ENCODE measurements at places on chromosomes 11 and 22. TPM values are rescaled to one million over a fixed set of nuclear protein-coding genes. Genes with fewer than 3 reads are reported as not detected.
A peak's percentile ranks its signal among the peaks of the same experiment; 100 is the strongest.

The MGAT3 gene
- 1.2 TPM for total RNA-seq

- no peak for DNase-seq
Measured at GRCh38 chr11:36558571-36559413, 9.0 kb upstream of the RAG1 start.

The DAGLA gene
- total RNA-seq, result 0.20 TPM

DNA sequence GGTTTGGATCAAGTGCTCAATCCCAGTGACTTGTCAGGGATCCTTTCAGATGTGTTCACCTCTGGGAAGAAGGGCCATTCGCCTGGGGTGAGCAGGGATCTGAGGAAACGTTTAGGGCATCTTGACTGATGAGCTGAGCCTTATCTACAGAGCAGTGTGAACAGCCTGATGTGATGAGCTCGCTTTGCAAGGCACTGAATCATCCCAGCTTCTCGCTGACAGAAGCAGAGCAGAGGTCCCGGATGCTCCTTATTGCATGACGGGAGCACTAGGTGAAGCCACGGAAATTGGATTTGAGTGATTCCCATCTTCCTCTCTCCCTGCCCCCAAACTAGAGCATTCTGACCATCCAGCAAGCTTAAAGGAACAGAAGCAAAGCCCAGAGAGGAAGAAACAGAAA, 46.5 kb downstream of the SEZ6L start:
- DNase-seq, result no peak

The AGBL2 gene
- 3.2 TPM for total RNA-seq

- no peak for DNase-seq
Measured at GRCh38 chr22:48796310-48797015, 1031.2 kb downstream of the BRD1 start.

The DEPDC7 gene
- total RNA-seq, result 0.26 TPM

DNA sequence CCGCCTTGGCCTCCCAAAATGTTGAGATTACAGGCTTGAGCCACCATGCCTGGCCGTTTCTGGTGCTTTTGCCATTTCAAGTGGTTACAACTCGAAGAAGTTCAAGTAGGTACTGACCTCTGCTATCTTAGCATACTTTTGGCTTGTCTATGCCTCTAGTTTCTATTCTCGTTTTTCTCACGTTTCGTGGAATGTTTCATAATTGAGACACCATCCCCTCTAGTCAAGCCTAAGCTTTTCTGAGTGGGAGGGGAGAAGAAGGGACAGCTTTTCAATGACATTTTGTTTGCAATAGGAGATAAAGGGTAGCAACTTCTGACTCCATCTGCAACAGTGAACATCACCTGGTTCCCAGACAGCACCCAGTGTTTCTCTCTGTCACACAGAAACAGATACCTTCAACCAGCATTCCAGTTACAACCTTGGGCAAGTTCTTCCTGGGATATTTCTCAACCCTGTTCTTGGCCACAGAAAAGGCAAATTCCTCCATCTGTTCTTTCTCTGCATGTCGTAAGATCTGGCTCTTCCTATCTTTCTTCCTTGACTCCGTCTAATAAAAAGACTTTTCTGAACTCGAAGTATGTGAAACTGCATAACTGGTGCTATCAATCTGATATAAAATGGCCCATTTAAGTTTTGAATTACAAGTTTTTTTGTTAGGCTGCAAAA, 25.5 kb downstream of the DDI1 start:
- DNase-seq, result no peak

DNA sequence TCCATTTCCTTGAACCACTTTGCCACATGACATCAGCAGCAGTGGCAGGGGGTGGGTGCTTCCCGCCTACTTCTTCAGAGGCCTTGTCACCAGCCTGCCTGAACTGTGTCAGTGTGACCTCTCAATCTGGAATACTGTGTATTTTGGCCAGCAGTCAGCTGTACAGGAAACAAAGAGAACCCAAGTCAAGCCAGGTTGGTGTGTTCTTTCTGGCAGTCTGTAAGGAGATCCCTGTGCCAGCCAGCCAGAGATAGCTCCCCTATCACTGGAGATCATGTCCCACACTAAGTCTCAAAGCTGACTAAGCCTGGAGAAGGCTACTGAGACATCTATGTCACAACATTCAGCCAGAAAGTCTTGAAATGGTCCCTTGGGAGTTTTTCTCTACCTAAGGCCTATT, 142.1 kb downstream of the TRPC6 start:
- no peak for DNase-seq

The FOLR1 gene
- not detected for total RNA-seq

GRCh38 chr11:121800240-121800639, 315.8 kb downstream of the BLID start:
- no peak for DNase-seq

The DEUP1 gene
- total RNA-seq, result not detected

- no peak for DNase-seq
Measured at GRCh38 chr11:132057266-132057665, 686.9 kb downstream of the NTM start.

The UPB1 gene
- 0.21 TPM for total RNA-seq

- DNase-seq, result no peak
Measured at GRCh38 chr22:19719488-19720021, 3.8 kb upstream of the GP1BB start.

DNA sequence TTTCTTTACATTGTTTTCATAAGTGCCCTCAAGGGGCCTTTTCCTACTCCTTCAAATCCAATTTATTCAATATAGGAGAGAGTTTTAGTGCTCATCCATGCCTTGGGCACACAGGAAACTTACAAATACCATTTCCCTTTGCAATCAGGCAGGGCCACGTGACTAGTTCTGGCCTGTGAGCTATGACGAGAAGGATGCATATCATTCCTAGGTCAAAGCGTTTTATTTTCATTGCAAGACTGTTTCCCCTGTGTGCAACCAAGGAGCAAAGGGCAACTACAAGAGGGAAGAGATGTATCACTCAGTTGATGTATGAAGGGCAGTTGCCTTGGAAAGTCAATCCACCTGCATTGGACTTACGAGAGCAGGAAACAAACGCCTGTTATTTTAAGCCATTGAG, 1.9 kb upstream of the TRAF6 start:
- no peak for DNase-seq

The SAA4 gene
- not detected for total RNA-seq

DNA sequence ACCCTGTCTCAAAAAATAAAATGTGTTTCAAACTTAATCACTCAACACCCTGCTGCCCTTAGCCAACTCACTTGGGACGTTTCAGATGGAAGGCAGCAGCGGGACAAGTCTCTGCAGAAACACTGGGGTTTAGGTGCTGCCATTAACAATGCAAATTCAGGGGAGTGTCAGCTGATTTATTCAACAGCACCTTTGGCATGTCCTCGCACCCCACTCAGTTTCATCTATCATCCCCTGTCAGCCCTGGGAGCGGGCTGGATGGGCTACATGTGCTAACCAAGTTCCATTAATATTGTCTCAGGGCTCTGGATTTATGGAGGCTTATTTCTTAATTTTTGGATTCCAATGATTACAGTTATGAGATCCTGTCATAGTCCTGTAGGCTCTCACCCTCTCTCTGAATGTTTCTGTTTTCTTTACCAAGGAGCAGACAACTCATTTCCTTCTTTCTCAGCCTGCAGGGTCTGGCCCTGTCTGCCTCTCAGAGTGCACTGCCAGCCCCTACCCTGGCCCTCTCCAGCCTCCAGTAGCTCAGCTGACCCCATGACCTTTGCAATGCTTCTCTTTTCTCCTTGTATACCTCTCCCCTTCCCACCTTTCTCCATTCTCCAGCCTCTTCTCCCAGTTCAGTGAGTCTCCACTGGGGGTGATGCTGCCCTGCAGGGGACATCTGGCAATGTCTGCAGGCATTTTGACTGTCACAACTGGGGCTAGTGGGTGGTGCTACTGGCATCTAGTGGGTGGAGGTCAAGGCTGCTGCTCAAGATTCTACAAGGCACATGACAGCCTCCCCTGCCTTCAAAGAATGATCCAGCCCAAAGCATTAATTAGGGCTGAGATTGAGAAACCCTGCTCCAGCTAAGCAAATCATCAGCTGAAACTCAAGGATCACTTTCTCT, 79.0 kb downstream of the APIP start:
- DNase-seq, result no peak

The GP1BB gene
- not detected for total RNA-seq

GRCh38 chr22:22397292-22397870, 111.2 kb downstream of the ZNF280B start:
- DNase-seq, result no peak

The SMIM35 gene
- total RNA-seq, result 0.16 TPM

The CCDC73 gene
- not detected for total RNA-seq

The MPEG1 gene
- not detected for total RNA-seq

GRCh38 chr11:123833095-123833494, 26.9 kb upstream of the OR6M1 start:
- DNase-seq, result no peak

GRCh38 chr11:124405581-124405980, 6.8 kb upstream of the OR8B3 start:
- no peak for DNase-seq

DNA sequence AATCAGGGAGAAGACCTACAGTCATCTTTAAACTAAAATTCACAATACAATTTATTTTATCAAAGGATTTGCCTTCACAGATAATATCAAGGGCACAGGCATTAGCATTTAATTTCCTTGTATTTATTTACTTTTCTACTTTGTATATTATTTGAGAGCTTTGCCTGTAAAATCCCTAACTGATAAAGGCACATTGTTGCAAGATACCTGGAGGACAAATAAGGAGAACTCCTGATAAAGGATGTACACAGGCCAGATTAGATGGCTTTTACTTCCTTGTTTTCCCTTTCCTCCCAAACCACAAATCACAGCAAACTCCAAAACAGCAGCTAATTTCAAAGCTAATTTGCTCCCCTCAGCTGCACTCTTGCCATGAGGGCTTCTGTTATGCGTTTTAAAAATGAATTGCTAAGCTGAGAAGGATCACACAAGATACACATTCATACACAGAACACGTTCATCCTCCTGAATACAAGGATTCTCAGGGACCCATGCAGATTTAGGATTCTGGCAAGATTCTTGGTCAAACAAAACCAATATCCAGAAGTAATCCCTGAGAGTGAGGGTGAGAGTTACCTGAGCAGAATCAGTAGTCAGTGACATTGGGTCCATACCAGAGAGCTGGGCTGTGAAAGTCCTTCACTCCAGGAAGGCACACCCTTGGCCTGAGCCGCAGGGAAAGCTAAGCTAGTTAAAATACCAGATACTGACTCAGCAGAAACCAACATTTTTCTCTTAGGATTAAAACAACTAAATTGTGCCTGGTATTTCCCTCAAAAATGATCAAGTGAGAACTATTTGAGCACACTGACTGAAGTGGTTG, 100.3 kb upstream of the CLPB start:
- DNase-seq, result no peak

The AQP11 gene
- 0.18 TPM for total RNA-seq

- DNase-seq, result peak; percentile 31
Measured at GRCh38 chr22:49849161-49850020, 4.3 kb upstream of the ZBED4 start.

DNA sequence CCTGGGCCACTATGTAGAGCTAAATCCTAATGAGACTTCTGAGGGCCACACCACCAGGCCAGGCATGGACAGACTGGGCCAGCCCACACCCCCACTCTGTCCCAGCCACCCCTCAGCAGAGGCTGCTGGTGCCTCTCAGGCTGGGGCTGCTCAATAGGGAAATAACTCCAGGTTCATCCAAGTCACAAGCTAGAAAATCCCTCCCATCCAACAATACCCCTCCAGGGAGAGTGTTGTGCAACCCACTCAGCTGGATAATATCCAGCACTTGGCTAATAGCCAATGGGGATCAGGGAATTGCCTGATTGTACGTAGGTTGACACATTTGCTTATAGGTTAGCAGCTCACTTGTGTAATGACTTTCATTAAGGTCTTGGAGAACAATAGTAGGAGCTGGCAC, 64.1 kb upstream of the WNT11 start:
- no peak for DNase-seq

The MRGPRE gene
- total RNA-seq, result not detected

- DNase-seq, result no peak
Measured at GRCh38 chr11:45448561-45448960, 162.4 kb upstream of the SYT13 start.

The PTS gene
- 28.9 TPM for total RNA-seq

- no peak for DNase-seq
Measured at GRCh38 chr11:78432058-78432515, 14.5 kb upstream of the GAB2 start.

DNA sequence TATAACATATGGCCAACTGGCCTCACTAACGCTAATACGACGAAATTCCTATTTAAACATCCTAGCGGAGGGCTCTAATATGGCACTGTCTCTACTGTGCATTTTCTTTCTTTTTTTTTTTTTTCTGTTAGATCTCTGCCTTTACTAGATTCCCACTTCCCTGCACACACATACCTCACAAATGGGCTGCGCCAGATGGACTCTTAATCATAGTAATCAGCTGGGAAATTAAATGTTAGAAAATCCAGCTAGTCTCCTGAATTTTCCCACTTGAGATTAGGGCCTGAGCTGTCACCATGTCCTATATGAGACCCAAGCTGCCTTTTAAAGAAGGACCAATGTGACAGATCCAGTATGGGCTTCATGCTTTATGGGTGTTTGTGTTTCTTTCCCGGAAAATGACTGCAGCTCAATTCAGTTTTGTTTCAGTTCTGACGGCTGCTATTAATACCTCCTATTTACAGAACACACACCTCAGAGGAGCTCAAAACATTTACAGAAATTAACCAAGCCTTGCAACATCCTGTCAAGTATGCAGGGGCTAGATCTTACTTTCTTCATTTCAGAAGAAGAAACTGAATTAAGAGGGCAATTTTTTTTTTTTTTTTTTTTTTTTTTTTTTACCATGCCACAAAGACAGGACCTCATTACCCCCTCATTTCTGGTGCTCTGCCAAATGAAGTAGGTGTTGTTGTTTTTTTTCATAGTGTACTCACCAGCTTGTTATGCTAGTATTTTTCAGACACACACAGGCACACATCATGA, 49.8 kb upstream of the BLID start:
- DNase-seq, result no peak

DNA sequence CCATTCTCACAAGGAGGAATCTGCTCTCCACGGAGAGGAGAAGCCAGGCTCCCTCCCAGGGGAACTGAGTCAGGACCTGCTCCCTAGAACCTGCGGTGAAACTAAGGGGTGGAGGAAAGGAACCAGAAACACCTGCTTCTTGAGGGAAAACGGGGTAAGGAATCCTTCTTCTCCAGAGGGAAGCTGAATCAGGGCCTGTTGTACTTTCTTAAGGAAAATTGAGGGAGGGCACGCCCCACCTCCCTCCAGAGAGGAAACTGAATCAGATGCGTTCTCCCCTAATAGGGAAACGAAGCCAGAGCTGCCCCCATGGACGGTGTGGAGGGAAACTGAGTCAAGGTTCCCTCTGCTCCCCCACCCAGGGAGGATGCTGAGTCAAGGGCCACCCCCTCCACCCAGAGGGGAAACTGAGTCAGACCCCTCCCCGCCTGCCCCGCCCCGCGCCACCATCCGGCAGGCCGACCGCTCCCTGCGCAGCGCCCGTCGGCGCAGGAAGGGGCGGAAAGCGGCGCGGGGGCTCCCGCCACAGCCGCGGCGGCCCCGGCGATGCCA, 393 bp downstream of the RELA start:
- no peak for DNase-seq

GRCh38 chr11:35418282-35419183, 825 bp downstream of the SLC1A2 start:
- no peak for DNase-seq

The NCAM1 gene
- not detected for total RNA-seq

Measured in activated T-helper 1 cell treated with anti-CD3 and anti-CD28 coated beads, Interleukin-12 subunit alpha, Interleukin-12 subunit beta, Interleukin-2, Interleukin-4 antibody, amounts not matched to agents 30 ng/mL and 10 ng/mL and 1 ng/mL, durations not matched to agents 14 hours and 24 hours and 36 hours (primary cell).